ENCODE measurements at places on chromosomes 5 and 9.

DNA sequence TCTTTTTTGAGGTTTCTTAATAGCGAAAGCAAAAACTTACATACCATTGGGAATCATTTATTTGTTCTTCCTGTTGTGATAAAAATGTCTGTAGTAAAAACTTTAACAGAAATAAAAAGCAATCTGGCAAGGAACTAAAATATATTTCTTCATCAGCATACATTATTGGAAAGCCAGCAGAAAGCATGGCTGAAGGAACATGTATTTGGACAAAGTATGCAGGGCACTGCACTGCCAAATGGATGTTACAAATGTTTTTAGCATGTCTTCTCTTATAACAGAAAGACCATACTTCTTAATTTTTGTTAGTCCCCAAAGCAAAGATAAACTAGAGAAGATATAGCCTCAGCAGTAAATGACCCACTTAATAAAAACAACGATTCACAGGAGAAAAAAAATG lies 80.5 kb downstream of the SMIM15 start:
- no peak for DNase-seq

- DNase-seq: no peak
Measured at GRCh38 chr9:106927916-106928315, 65.0 kb downstream of the ZNF462 start.

GRCh38 chr5:147737921-147738320 lies 44.6 kb downstream of the JAKMIP2 start:
- no peak for DNase-seq

DNA sequence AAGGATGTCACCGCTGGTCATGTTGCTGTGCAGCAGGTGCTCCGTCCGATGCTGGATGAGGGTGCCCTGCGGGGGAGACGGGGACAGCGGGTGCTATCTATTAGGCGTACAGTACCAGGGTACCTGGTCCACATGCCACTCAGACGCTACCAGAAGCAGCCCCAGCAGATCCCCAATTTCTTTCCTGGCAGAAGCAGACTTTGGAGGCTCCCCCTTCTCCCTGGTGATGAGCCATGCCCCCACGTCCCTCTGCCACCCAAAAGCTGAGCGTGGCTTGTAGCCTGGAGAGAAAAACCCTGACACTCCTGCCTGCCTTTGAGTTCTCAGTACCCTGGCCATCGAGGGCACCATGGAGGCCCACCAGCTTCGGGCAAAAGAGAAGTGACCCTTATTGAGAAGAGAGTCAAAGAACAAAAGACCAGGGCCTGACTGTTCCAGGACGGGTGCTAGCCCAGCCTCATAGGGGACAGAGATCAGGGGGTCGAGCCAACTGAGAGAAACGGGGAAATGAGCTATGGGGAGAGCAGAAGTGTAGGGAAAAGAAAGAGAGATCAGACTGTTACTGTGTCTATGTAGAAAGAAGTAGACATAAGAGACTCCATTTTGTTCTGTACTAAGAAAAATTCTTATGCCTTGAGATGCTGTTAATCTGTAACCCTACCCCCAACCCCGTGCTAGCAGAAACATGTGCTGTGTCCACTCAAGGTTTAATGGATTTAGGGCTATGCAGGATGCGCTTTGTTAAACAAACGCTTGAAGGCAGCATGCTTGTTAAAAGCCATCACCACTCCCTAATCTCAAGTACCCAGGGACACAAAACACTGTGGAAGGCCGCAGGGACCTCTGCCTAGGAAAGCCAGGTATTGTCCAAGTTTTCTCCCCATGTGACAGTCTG lies 62.0 kb upstream of the ZNF354B start:
- DNase-seq: no peak

Data from CMK (cell line).